ENCODE measurements at places on chromosomes 12 and 14. TPM values are rescaled to one million over a fixed set of nuclear protein-coding genes. Genes with fewer than 3 reads are reported as not detected.

GRCh38 chr14:60222820-60223219, 26.2 kb upstream of the PPM1A start:
- no peak for DNase-seq

- no peak for DNase-seq
Observed at GRCh38 chr12:98532687-98533304, 17.4 kb downstream of the TMPO start.

- DNase-seq, result no peak
Observed at GRCh38 chr12:98725476-98726247, 80.6 kb downstream of the APAF1 start.

GRCh38 chr14:23449314-23449713, 13.9 kb upstream of the MYH7 start:
- no peak for DNase-seq

DNA sequence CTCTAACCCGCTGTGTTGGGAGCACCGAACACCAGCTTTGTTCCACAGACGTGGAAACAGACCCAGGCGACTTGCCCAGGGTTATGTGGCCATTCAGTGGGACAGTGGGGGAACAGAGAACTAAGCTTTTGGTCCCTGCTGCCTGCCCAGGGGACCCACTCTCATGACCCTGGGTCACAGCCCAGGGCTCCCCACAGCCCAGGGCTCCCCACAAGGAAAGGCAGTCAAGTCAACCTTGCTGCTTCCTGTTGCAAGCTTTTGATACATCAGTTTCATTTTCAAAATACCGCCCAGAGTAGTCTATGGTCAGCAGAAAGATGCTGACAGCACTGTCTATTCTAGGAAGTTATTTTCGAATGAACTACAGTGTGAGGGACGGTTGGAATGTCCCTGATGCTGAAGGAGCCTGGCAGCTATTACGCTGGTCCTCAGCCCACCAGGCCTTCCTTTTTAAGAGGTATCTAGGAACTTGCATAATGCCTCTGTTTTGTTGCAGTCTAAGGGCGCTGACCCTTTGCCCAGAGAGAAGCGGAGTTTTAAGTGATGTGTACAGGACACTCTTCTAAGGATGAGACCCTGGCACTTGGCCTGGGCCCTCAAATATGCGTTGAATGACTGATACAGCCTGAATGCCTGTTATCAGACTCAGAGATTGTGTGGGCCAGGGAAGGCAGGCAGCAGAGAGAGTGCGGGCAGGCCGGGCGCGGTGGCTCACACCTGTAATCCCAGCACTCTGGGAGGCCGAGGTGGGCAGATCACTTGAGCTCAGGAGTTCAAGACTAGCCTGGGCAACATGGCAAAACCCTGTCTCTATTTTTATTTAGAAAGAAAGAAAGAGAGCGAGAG, 12.6 kb upstream of the TTC7B start:
- no peak for DNase-seq

GRCh38 chr14:98099527-98099926, 1172.5 kb downstream of the BCL11B start:
- DNase-seq, result peak; percentile 12

DNA sequence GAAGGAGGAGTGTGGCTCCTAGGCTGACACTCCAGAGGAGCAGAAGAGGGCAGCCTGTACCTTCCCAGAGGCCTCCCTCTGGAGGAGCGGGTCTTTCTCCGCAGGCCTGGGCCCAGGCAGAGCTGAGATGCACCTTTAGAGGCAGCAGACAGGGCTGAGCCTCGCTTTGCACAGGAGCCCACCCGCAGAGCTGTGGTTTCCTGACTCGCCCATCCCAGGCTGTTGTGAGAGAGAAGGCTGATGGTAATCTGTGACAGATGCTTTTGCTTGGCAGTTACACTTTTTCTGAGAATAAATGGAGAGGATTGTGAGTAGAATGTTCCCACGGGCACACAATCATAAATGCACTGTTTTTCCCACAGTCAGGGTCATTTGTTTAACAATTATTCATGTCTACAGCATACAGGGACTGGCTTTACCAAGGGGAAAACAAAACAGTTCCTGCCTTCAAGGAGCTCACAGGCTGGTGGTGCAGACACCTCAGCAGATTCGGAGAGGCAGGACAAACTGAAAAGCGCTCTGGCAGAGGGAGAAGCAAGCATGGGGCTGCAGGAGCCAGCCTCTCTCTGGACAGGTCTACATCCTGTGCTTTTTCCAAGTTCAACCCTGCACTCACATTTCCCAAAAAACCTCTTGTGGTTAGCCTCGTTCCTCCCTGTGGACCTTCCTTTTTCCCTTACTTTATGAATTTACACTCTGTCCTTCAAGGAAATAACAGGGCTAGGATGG, 13.9 kb downstream of the EVL start:
- DNase-seq, result peak; percentile 85

DNA sequence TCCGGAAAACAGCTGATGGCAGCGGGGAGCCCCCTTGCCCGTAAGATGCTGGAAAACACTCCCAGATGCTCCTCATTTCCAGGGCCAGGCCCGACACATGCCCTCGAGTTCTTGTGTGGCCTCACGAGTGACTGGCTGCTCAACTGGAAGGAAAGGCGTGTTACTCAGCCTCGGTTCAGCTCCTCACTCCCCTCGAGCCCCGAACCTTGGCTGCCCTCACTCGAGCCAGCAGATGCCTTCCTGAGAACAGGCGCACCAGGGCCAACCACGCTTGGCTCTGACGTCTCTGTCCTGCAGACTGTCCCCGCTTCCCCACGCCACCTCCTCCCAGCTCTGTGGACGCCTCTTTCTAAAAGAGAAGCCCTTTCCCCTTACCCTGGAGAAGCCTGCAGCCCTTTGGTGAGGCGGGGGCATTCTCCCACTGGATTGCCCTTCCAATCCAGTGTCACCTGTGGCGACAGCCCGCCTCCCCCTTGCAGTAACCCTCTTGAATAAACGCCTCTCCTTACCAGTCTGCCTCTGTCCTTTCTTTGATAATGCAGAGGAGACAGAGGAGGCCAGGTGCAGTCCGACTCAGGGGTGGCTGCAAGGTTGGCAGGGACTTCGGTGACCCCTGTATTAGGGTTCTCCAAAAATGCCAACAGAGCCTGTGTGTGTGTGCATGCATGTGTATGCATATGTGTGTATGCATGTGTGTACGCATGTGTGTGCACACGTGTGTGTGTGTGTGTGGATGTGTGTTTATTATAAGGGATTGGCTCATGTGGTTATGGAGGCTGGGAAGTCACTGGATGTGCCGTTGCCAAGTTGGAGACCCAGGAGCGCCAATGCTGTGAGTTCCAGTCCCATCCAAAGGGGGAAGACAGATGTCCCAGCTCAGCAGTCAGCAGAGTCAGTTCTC, 166.3 kb downstream of the KIF26A start:
- no peak for DNase-seq

GRCh38 chr14:54877015-54877702, 25.5 kb downstream of the GCH1 start:
- DNase-seq, result peak; percentile 5

- no peak for DNase-seq
Observed at GRCh38 chr14:89266754-89267153, 150.3 kb downstream of the FOXN3 start.

DNA sequence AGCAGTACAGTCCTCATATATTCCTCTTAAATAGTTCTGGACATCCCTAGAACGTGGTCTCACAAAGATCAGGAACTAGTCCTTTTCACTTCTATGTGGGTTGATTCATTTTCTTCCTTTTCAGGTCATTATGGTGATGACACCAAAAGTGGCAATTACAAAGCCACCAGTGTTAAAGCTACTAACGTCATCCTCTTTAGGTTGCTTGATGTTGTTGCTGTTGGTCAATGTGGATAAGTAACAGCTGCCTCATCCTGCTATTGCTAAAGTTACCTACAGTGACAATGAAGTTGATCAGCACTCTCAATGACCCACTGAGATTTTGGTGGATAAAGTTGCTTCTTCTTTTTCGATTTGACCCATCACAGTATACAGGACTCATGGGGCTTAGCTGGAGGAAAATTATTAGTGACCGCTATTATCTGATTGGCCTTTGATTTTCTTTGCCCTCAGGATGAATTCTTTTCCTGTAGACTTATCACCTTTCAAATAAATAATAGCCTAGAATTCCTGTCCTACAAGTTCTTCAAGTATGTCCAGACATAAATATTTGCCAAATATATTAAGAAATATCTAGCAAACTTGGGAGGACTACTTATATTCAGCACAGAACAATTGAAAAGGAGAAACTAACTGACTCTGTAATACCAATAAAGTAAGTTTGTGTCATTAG, 54.0 kb upstream of the ATP2B1 start:
- no peak for DNase-seq

GRCh38 chr12:120584343-120585149, 3.3 kb upstream of the POP5 start:
- no peak for DNase-seq

DNA sequence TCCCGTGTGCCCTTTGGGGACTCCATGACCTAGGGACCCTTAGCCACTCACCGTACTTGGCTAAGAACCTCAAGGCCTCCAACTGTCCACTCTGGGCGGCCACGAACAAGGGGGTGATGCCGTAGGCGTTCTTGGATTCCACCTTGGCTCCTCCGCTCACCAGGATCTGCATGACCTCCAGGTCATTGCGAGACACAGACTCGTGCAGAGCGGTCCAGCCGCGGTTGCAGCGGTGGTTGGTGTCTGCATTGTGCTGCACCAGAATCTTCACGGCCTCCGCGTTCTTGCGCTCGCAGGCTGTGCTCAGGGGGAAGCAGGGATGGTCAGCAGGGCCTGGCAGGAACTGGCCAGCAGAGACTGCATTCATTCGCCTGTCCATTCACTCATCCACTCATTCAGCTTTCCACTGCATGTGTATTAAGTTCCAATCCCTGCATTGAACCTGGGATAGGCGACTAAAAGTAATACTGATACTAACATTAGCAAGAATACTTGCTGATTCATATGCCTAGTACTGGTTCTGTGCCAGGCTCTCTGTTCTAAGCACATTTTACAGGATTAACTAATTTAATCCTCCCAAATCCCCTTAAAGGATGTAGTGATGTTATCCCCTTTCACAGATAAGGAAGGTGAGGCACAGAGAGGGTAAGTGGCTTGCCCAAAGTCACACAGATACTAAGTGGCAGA, 23.9 kb downstream of the FAM181A start:
- DNase-seq, result no peak

GRCh38 chr12:131783915-131784541, 44.2 kb upstream of the MMP17 start:
- no peak for DNase-seq

DNA sequence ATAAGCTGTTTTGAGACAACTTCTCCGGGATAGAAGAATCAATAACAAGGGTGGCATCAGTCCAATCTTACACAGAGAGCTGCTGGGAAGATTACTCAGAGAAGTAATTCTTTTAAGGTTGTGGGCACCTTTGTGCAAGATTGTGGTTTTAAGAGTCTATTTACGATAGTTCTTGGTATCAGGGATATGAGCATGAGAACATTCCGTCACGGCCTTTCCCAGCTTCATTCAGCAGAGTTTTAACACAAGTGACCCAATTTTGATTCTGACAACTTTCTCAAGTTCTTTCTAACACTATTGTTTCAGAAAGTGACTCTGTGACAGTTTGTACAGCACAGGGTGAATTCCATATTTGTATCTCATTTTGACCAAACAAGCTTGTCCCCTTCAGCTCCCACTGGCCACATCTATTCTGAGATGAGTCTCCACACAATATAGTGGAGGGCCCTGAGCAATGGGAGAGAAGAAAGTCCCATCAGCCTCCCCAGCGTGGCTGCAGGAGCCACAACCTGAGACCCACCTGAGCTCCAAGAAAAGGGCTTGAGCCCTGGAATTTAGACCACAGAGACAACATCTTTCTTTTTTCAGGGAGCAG, 869.2 kb downstream of the TMEM121 start:
- DNase-seq, result no peak

GRCh38 chr12:5189173-5189572, 145.5 kb downstream of the KCNA5 start:
- DNase-seq, result no peak

GRCh38 chr12:18467620-18468245, 206.4 kb downstream of the PIK3C2G start:
- DNase-seq, result no peak

DNA sequence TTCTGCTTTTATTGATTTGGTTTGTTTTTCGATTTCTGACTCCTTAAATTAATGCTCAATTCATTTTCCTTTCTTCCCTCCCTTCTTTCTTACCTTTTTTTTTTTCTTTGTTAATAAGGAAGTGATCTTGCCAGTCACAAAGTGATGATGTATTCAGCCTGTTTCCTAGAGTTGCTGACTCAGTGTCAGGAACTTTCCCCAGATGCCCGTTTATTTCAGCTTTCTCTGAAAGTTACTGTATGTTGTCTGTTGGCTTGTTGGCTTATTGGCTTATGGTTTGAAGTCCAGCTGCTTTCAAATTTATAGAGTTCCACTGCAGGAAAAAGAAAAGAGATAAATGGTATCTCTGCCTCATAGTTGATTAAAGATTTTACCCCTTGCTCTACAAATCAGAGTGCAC, 12.4 kb upstream of the SLC6A15 start:
- DNase-seq, result no peak

GRCh38 chr14:64807551-64807950, 72.2 kb downstream of the SPTB start:
- no peak for DNase-seq

DNA sequence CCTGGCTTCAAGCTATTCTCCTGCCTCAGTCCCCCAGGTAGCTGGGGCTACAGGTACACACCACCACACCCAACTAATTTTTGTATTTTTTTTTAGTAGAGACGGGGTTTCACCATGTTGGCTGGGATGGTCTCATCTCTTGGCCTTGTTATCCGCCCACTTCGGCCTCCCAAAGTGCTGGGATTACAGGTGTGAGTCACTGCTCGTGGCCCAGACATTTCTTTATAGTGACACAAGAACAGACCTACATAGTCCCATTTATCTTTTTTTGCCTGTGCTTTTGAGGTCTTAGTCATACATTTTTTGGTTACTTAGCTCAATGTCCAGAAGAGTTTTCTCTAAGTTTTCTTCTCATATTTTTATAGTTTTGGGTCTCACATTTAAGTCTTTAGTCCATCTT, 247.4 kb downstream of the SYT10 start:
- DNase-seq, result no peak

DNA sequence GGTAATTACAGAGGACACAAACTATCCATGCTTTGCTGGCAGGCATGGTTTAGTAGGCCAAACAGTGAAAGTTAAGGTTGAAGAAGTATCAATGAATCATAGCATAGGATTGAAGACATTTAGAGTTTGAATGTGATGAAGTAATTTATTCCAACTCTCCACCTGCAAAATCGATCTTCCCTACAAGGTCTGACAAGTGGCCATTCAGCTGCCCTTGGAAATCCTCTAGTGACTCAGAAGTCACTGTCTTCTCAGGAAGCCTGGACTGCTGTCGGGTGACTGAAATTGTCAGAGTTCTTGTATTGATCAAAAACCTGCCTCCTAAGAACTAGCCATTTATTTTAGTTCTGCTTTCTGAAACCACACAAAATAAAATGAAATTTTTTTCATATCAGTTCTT, 17.7 kb upstream of the STXBP6 start:
- DNase-seq, result no peak

The KNTC1 gene
- total RNA-seq, result 5.1 TPM

The LHX5 gene
- total RNA-seq, result not detected

The E2F7 gene
- total RNA-seq, result not detected

The FLVCR2 gene
- total RNA-seq, result 6.8 TPM

The MGAT4C gene
- total RNA-seq, result 2.5 TPM

The RAD9B gene
- 5.0 TPM for total RNA-seq

The RTL1 gene
- total RNA-seq, result not detected

The MIP gene
- not detected for total RNA-seq

The NFE2 gene
- total RNA-seq, result not detected

Data from esophagus muscularis mucosa (tissue), 4 donors.